ENCODE measurements at places on chromosomes 4 and X. TPM values are rescaled to one million over a fixed set of nuclear protein-coding genes. Genes with fewer than 3 reads are reported as not detected.

GRCh38 chr4:57265831-57266582 lies 155.8 kb upstream of the IGFBP7 start:
- H3K27ac ChIP-seq = no peak overlapping the region
- H3K27me3 ChIP-seq = no peaks in the 10 kb centered on the region
- H3K4me1 ChIP-seq = no peaks in the 10 kb centered on the region
- H3K36me3 ChIP-seq = no peaks in the 10 kb centered on the region
- no peak overlapping the region for H3K4me3 ChIP-seq

MAGEA8 gene
- 0.20 TPM for total RNA-seq

VAMP7 gene
- total RNA-seq = 24.7 TPM

ATP2B3 gene
- 0.07 TPM for total RNA-seq

DNA sequence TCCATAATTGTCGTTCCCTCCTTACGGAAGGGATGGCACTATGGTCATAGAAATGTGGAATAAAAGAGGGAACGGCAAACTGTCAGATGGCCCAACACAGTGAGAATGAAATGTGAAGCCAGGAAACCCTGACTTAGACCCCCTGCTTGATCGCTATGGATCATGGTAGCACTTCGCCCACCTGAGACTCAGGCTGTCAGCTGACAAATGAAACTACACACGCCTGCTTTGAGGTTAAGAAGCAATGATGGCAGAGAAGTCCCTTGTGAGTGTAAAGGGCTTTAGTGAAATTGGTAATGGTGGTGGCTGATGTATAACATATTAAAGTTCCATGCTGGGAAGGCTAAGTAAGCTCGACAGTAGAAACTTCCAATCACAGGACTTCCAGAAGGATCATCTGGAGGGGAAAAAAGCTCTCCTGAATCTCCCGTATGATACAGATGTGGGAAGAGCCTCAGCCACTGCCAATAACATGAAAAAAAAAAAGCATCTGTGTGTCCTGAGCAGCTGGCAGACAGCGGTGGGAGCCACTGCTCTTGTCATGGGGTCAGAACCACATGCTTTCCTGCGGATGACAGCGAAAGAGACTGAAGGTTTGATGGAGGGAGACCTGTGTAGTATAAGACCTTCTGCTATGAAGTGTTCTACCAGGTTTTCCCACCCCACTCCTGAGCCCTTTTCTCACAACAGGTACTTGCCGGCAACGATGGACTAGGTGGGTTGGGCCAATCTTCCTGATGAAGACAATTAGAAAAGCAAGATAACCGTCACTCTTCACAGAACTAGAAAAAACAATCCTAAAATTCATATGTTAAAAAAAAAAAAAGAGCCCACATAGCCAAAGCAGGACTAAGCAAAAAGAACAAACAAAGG lies 107.6 kb downstream of the AFAP1 start:
- peaks cover 65% of the 10 kb centered on the region for H3K36me3 ChIP-seq
- DNase-seq = no peak
- H3K4me3 ChIP-seq = no peak overlapping the region
- H3K4me1 ChIP-seq = no peaks in the 10 kb centered on the region
- H3K27ac ChIP-seq = no peak overlapping the region

GRCh38 chrX:112803060-112803459 lies 37.6 kb downstream of the AMOT start:
- no peak overlapping the region for H3K27ac ChIP-seq
- no peaks in the 10 kb centered on the region for H3K4me1 ChIP-seq
- no peaks in the 10 kb centered on the region for H3K27me3 ChIP-seq
- H3K36me3 ChIP-seq = peaks cover 13% of the 10 kb centered on the region
- no peak for DNase-seq
- H3K4me3 ChIP-seq = no peak overlapping the region

XAGE2 gene
- not detected for total RNA-seq

NKX3-2 gene
- 1.6 TPM for total RNA-seq

DNA sequence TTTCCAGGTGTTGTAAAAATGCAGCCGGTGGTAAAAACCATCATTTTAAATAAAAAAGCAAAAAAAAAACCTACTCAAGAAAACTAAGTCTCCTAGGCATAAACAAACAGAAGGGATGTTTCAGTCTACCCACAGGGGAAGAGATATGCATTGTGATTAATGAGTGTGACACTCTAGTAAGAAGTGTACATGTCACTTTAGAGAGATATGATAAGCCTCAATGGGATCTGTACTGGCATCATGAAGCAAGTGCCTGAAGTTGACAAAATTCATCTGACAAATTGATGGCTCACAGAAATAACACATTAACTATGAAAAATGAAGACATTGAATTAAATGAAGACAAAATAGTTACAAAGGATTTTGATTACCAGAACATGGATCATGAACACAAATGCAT lies 162.7 kb downstream of the NPFFR2 start:
- no peak overlapping the region for H3K4me3 ChIP-seq
- H3K27me3 ChIP-seq = no peaks in the 10 kb centered on the region
- H3K27ac ChIP-seq = no peak overlapping the region

MAMLD1 gene
- total RNA-seq = 0.68 TPM

GRCh38 chrX:2550328-2551020 lies 49.7 kb upstream of the DHRSX start:
- H3K4me3 ChIP-seq = peak overlapping the region; percentile 47
- no peaks in the 10 kb centered on the region for H3K4me1 ChIP-seq
- no peak for DNase-seq

DNA sequence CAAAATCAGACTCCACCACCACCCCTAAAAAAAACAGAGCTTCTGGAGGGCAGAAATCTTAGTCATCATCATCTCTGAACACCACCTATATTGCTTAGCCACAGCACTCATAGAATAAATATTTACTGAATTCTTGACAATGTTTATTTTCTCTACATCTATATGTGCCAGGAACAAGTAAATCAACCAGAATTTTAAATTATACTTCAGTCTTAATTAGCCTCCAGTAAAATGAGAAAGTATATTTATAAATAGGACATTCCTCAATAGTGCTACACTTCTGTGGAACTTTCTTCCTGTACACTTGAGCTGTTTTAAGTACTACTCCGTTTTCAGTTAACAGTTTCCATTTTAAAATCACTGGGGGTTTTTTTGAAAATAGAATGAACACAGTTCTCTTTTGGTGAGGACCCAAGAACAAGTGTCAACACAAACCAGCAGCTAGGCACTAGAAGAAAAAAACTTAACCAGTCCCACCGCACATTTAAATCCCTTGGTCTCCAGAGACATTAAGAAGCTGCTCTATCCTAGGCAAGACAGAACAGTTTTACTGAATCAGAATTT lies 25.5 kb downstream of the SMIM14 start:
- H3K4me1 ChIP-seq = no peaks in the 10 kb centered on the region
- H3K27ac ChIP-seq = no peak overlapping the region
- H3K4me3 ChIP-seq = no peak overlapping the region
- no peaks in the 10 kb centered on the region for H3K27me3 ChIP-seq

GRCh38 chrX:96889726-96890125 lies 6.0 kb downstream of the RPA4 start:
- no peaks in the 10 kb centered on the region for H3K36me3 ChIP-seq
- no peaks in the 10 kb centered on the region for H3K27me3 ChIP-seq
- H3K27ac ChIP-seq = no peak overlapping the region
- H3K4me3 ChIP-seq = no peak overlapping the region
- DNase-seq = no peak

MAGED2 gene
- 261 TPM for total RNA-seq

ARSJ gene
- total RNA-seq = 0.77 TPM

DNA sequence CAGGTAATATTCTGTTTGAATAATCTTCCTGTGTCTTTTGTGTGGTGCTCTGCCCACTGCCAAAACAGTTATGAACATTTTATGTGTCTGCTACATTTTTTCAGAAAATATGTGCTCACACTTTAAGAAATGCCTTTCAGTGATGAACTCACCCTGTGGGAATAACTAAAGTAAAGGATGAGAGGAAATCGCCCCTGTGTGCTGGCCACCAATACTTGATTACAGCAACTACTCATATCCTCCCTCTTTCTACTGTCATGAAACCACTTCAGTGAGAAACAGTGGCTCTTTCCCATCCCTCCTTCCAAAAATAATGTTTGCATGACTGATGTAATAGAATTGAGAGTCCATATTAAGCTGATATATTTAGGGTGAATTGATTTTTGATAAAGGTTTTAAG lies 900.9 kb downstream of the RAB28 start:
- no peak overlapping the region for H3K27ac ChIP-seq
- H3K27me3 ChIP-seq = no peaks in the 10 kb centered on the region
- peaks cover 3% of the 10 kb centered on the region for H3K4me1 ChIP-seq
- H3K4me3 ChIP-seq = no peak overlapping the region
- no peaks in the 10 kb centered on the region for H3K36me3 ChIP-seq
- no peak for DNase-seq

DNA sequence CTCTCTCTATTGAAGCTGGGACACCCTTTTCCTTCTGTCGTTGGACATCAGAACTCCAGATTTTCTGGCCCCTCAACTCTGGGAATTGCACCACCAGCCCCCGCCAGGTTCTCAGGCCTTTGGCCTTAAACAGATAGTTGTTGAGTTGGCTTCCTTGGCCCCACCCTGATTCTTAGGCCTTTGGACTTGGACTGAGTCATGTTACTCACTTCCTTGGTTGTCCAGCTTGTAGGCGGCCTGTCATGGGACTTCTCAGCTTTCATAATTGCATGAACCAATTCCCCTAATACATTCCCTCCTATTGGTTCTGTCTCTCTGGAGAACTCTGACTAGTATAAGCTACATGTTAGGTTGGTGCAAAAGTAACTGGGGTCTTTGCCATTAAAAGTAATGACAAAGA lies 195.7 kb downstream of the GPAT3 start:
- H3K27me3 ChIP-seq = no peaks in the 10 kb centered on the region
- H3K4me1 ChIP-seq = no peaks in the 10 kb centered on the region
- no peak overlapping the region for H3K4me3 ChIP-seq

DNA sequence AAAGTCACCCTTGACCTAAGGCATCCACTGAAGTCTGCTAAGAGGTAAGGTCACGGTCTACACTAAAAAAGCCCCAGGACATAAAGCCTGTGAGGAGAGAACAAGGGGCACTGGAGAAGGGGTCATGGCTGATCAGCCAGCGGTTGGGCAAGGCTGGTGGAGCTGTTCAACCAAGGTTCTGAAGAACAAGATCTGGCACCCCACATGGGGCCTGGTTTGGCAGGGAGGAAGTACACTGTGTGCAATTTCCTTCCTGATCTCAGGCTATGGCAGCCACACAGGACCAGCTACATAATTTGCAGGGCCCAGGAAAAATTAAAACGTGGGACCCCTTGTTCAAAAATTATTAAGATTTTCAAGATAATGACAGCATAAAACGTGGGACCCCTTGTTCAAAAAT lies 14.1 kb upstream of the BRS3 start:
- no peak overlapping the region for H3K4me3 ChIP-seq
- no peaks in the 10 kb centered on the region for H3K36me3 ChIP-seq
- H3K4me1 ChIP-seq = peaks cover 3% of the 10 kb centered on the region
- no peak overlapping the region for H3K27ac ChIP-seq

DNA sequence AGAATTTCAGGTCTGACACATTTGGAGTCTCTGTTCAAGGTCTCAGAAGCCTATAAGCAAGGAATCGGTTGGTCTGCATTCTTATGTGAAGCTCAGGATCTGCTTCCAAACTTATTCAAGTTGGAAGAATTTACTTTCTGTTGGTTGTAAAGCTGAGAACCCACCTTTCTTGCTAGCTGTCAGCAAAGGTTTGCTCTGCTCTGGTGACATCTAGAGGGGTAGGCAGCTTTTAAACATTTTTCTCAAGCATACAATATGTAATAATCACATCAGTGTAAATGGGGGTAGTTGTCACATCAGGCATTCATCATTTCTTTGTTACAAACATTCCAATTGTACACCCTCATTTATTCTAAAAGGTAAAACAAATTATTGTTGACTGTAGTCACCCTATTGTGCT lies 935.2 kb downstream of the TRAM1L1 start:
- H3K27ac ChIP-seq = no peak overlapping the region
- no peaks in the 10 kb centered on the region for H3K36me3 ChIP-seq
- DNase-seq = no peak

SLC10A4 gene
- 2.0 TPM for total RNA-seq

DNA sequence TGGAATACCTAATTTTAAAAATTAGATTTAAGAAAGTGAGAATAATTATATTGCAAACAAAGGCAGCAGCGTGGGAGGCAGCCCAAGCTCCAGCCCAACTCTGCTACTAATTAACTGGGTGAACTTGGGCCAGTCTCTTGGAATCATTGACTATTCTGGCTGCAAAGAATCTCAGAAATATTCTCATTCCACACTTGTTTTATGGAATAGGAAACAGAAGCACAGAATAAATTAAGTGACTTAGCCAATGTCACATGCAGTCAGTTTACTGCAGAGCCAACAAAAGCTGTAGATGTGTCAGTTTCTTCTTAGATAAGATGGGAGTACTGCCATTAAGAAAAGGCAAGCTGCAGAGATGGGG lies 132.6 kb upstream of the FAM9B start:
- no peaks in the 10 kb centered on the region for H3K36me3 ChIP-seq
- no peaks in the 10 kb centered on the region for H3K4me1 ChIP-seq
- DNase-seq = no peak
- no peak overlapping the region for H3K4me3 ChIP-seq
- H3K27ac ChIP-seq = no peak overlapping the region
- H3K27me3 ChIP-seq = no peaks in the 10 kb centered on the region

GRCh38 chr4:102825261-102826091 lies 1.9 kb downstream of the UBE2D3 start:
- peaks cover 54% of the 10 kb centered on the region for H3K36me3 ChIP-seq
- H3K4me3 ChIP-seq = peak overlapping the region; percentile 94
- peaks cover 4% of the 10 kb centered on the region for H3K4me1 ChIP-seq
- no peaks in the 10 kb centered on the region for H3K27me3 ChIP-seq

- no peak overlapping the region for H3K4me3 ChIP-seq
- H3K27ac ChIP-seq = no peak overlapping the region
- peaks cover 10% of the 10 kb centered on the region for H3K4me1 ChIP-seq
- H3K27me3 ChIP-seq = no peaks in the 10 kb centered on the region
- DNase-seq = no peak
Measured at GRCh38 chr4:159051245-159052071, 51.4 kb upstream of the RAPGEF2 start.

DNA sequence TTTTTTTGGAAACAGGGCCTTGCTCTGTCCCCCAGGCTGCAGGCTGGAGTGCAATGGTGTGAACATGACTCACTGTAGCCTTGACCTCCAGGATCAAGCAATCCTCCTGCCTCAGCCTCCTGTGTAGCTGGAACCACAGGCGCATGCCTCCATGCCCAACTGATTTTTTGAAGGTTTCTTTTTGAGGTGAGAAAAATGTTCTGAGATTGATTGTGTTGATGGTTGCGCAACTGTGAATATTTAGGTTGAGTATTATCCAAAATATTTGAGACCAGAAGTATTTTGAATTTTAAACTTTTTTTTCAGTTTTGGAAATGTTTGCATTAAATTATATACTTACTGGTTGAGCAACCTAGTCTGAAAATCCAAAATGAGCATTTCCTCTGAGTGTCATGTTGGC lies 2.6 kb upstream of the CCNI start:
- H3K27ac ChIP-seq = no peak overlapping the region
- H3K4me3 ChIP-seq = no peak overlapping the region
- no peaks in the 10 kb centered on the region for H3K27me3 ChIP-seq
- H3K4me1 ChIP-seq = peaks cover 6% of the 10 kb centered on the region
- DNase-seq = no peak

PNMA5 gene
- 0.29 TPM for total RNA-seq

DNA sequence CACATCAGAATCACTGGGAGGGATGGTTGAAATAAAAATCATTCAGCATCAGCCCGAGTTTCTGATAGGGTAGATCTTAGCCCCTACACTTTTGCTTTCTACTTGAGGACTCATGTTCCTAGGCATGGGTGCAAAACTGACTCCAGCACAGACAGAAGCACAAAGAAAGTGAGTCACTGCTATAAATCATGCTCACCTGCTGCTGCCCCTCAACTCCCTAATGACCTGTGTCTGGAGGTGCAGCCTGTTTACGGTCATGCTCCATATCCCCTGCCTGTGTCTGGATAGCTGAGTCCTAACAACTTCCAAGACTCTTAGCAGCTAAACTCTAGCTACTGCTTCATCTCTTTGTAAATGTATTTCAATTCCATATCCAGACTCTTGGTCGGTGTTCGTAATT lies 57.8 kb downstream of the ADGRA3 start:
- H3K36me3 ChIP-seq = peaks cover 10% of the 10 kb centered on the region
- no peak overlapping the region for H3K27ac ChIP-seq
- DNase-seq = no peak
- H3K27me3 ChIP-seq = no peaks in the 10 kb centered on the region

Data from endodermal cell (in vitro differentiated cells).